NCI-H1694 (cell line): ENCODE measurements at places on chromosomes 3 and 15.

GRCh38 chr3:175608356-175608755 is 749.2 kb downstream of the NAALADL2 start:
- no peak for DNase-seq

GRCh38 chr15:42092398-42093318 is 1.7 kb downstream of the PLA2G4D start:
- no peak for DNase-seq

DNA sequence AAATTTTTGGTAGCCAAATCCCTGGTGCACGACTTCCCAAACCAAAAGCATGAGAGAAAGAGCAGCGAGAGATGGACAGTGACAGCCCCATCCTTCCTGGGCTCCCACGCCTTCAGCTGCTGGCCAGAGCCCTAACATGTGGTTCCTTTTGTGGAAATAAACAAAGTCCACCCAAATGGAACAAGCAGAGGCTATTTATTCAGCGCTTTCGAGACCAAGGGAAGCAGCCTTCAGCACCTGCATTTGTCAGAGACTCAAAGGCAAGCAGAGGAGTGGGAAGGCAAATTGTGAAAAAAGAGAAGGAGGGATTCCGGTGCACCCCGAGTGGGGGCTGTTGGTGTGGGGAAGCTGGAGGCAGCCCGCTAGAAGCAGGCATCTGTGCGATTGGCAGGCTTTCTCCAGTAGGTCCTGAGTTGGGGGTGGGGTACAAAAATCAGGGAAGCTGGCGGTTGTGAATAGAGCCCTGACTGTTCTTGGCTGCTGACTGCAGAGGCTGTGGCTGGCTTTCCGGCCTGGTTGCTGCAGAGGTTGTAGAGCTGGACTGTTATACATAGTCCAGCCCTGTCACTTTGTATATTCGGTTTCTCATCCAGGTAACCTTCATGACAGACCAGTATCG is 427.2 kb downstream of the OCA2 start:
- DNase-seq: no peak

DNA sequence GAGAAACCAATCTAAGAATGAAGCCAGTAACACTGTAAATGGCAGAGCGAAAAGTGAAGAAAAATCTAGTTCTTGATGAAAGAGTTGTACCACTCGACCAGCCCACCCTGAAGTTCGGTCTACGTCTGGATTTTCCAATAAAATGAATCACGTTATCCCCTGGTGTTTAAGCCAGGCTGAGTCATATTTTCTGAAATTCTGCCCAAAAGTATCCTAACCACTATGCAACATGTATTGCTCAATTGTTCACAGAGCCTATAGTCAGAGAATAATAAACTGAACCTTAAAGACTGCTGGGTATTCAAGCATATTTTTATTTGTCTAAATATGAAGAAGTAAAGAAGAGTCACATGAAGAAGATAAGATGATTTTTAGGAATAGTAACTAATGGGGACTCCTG is 245.7 kb downstream of the FGF12 start:
- DNase-seq: no peak

- no peak for DNase-seq
Measured at GRCh38 chr3:153783106-153783505, 338.1 kb upstream of the ARHGEF26 start.
